ENCODE measurements at places on chromosomes 5 and 9. TPM values are rescaled to one million over a fixed set of nuclear protein-coding genes. Genes with fewer than 3 reads are reported as not detected.
A peak's percentile ranks its signal among the peaks of the same experiment; 100 is the strongest.

The TIMD4 gene
- not detected for total RNA-seq

The ECM2 gene
- 3.1 TPM for total RNA-seq

The CCDC192 gene
- total RNA-seq, result not detected

The ARHGEF37 gene
- total RNA-seq, result 16.7 TPM

DNA sequence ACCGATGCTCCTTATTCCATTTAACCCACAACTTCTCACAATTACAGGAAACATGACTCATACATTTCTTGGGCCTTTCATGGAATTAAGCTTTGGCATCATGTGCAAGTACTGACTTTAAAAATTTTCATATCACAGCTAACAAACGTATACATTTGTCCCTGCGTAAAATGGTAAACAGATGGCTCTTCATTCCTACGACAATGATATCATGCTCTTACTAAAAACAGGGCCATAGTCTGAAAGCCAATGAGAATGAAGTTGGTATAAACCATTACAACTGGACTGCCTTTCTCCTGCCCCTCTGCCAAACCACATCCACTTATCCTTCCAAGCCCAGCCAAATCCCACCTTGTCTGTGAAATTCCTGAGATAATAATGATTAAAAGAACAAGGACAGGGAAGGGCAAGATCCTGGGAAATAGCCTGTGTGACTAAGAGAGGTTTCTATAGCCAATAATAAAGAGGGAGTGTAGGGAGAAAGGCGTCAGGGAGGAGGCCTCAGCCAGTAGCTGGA, 44.9 kb upstream of the ZNF366 start:
- DNase-seq, result no peak

- DNase-seq, result no peak
These were observed 58.7 kb upstream of the HRH2 start for GRCh38 chr5:175599210-175599609.

DNA sequence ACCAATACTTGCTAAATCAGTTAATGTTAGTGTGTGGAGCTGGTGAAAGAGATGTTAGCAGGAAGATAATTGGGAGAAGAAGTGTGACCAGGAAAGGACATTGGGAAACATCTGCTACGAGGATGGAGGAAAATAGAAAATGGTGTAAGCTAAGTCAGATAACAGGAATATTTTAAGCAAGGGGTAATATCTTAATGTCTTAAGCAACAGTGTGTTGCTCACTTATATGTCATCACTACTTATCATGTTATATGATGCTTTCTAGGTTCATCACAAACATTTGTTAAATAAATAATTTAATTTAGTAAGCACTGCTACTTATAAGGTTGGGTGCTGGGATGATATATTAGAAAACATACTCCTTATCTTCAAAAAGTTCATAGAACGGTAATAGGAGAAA, 326.1 kb downstream of the EDIL3 start:
- DNase-seq, result no peak

DNA sequence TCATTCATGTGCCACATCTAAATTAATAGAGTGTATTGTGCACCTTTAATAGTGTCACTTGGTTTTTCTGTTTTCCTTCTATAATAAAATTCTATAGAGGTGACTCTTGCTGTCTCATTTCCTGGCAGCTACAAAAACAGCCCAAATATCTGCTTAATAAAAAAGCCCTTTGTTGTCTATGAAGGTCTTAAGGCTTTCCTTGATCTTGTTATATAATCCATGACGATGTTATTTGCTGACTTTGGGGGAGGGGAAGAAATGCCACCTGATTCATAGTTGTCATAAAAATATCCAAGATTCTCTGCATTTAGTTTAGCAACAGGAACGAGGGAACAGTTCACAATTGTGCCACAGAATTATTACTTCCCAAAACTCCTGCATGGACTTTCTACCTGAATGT, 31.3 kb downstream of the CPEB4 start:
- DNase-seq, result no peak

- DNase-seq, result no peak
These were observed 25.3 kb downstream of the AP3B1 start for GRCh38 chr5:78269088-78269703.

DNA sequence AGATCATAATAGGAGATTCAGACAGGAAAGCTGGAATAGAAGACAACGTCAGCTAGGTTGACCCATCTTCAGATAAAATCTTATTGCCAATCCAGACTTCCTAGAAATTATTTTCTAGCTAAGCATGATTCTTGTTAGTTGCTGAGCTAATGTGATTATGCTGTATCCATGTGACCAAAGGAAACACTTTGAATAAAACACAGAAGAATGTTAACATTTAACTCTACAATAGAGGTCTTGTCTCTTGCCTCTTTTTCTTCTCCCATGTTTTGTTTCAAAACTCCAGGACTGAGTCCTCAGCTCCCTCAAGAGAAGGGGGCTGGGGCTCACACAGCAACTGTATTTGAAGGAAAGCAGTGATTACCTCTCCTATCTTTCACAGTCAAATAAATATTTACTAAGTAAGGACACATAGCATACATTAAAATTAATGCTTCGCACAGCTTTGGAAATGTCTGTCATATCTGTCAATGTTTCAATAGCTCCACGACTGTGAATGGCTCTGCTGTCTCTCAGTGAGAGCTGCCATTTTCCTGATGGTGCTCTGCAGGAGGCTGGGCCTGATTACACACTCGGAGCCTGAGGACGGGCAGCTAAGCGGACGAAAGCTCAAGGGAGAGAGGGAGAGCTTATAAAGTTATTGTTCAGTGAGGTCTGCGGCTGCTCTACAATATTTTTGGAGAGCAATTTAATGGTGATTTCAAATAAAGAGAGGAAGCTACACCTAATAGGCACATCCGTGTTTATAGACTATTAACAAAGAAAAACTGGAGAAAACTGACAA, 64.8 kb upstream of the ZNF462 start:
- DNase-seq, result no peak

DNA sequence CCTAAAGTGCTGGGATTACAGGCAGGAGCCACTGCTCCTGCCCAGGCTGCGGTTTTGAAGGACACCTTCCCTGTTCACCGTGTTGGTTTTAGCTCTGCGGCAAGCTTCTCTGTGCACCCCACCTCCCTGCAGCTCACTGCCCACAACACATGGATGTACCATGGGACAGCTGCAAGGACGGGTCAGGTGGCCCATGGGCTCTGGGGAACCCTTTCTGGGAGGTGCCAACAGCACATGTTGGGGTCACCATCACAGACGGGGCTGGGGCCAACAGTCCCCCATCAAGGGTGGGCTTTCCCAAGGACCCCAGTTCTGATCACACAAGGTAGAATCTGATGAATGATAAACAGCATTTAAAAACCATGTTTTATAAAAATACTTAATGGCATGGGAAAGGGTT, 7.5 kb downstream of the EXD3 start:
- peak; percentile 19 for DNase-seq

DNA sequence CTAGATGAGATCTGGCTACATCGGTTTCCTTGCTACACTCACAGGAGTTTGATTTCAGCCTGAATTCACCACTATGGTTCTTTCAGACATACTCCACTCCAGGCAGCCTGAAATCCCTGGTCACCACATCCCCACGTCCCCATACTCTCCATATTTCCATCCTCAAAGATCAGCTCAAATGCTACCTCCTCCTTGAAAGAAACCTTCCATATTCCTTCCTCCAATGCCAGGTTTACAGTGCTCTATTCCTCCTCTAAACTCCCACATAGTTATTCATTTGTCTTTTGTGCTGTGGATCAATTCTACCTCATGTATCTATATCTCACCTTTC, 151.7 kb downstream of the GLIS3 start:
- no peak for DNase-seq

DNA sequence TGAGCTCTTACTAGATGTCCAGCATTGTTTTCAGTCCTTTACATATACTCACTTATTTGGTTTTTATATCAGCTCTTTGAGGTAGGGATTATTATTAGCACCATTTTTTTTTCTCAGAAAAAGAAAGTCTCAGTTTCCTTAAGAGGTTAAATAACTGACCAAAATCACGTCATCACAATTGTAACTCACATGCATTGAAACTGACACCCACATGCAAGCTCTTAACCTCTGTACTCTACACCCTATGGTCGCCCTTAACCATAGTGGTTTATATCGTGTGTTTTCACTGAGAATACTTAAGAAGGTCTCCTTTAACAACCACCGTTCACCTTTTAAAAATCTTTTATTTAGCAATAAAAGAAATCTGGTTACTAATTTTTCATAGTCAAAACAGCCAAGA, 61.0 kb downstream of the PRDM6 start:
- no peak for DNase-seq

DNA sequence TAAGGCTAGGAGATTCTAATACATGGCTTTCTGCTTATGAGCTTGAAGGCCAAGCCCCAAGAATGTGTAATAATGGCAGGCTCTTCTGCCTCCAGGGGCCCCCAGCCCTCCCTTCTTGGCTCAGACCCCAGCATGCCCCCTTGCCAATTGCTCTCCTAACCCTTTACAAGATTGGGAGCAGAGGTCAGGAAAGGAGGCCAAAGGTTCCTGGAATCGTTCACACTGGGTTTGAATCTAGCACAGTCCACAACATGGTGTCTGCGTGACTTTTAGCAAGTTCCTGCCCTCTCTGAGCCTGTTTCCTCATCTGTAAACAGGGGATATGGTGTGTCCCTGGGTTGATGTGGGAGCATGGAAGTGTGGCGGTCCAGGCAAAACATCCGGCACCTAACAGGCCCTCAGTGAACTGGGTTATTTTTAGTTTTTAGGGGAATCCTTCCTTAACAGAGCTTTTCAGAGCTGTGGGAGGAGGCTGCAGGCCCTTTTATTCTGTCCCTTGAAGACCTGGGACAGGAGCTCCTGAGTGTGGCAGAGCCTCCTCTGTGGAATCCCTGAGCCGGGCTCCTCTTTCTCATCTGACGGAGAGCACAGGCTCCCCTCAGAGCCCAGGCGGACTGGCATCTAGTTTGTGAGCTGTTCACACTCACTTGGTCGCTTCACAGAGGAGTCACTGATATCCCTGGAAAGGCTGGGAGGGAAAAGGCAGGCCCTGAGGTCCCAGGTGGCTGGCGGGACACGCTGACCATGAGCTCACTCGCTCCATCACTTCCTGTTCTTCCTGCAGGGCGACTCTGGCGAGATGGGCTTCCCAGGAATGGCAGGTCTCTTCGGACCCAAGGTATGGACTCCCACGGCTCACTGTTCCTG, 23.4 kb upstream of the ORM1 start:
- DNase-seq, result no peak

- no peak for DNase-seq
These were observed 6.0 kb downstream of the PUM3 start for GRCh38 chr9:2837915-2838314.

DNA sequence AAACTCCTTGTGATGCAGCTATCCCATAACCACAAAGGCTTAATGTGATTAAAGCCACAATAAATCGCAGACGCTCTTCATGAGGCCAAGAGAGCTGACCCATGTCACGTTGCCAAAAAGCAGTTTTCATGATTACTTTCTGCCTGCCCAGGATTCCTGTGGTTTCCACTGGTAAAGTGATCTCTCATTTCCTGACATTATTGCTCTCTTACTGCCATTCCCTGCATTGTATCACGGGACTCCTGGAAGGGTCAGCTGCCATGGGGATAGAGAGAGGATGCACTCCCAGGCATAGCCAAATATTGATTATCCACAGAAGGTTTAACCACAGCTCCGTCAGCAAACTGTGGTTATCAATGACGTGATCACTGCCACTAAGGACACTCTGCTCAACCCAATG, 103.8 kb upstream of the SLC1A3 start:
- no peak for DNase-seq

DNA sequence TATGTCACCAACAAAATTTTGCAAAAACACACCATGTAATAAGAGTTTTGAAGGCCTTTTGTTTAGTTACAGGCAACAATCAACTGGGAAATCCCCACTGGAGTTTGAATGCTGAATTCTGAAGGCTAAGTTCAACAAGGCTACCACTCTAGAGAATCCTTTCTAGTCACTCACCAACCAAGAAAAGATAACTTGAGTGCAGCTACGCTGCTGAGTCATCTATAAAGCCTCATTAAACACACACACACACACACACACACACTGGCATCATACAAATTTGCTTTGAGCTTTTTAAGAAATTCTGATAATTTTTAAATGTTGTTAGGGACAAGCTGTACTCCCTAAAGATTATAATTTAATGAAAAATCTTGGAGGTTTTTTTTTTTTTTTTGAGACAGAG, 219.6 kb downstream of the DENND1A start:
- no peak for DNase-seq

DNA sequence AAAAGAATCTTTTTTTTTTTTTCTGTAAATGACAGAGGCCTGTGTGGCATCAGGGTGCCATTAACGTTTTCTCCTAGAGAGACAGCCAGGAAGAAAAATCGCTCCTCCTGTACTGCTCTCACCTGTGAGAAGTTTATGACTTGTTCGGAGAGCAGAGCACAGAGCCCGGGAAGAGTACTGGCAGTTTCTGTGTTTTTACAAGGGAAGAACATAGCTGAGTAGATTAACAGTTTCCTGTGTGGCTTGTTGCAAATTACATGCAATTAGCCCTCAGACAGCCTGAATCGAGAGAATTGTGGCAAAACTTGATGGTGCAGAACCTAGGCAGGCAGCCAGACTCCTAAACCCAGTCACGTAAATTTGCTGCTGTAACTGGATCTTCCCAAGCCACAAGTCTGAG, 32.1 kb downstream of the PRKACG start:
- no peak for DNase-seq

DNA sequence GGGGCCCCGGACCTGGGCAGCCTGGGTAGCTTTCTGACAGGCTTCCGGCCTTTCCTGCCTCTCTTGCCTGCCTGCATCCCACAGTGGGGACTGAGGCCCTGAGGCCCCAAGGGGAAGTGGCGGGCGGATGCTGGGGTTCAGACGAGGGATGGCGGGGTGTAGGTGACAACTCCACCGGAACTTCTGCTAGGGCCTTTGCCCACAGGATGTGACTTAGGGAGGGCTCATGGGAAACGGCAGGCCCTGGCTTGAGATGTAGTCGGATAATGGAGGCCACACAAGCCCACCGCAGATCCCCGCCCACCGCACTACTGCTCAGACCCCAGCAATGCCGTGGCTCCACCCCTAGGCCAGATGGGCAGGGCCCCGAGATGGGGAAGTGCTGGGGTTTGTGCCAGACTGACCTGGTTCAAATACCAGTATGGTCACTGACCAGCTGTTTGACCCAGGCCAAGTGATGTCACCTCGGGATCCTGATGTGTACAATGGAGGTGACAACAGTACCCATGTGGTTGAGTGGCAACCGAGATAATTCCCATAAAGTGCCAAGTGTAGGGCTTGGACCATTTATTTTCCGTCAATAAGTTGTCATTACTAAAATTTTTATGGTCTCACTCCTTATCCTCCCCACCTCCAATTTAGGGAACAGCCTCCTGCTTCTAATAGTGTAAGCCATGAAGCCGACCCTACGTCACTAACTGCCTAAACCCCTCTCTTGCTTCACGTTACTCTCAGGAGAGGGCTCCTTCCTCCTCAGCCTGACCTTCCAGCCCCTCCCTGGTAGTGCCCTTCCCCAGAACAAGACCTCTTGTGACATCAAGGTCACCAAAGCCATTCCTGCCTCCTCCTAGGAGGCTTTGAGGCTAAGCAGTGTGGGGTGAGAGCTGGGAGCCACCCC, 2.5 kb upstream of the CDK9 start:
- peak; percentile 48 for DNase-seq
